ENCODE measurements at places on chromosomes 1 and 21.

GRCh38 chr1:210360852-210361477 is 32.3 kb downstream of the HHAT start:
- no peak for DNase-seq

DNA sequence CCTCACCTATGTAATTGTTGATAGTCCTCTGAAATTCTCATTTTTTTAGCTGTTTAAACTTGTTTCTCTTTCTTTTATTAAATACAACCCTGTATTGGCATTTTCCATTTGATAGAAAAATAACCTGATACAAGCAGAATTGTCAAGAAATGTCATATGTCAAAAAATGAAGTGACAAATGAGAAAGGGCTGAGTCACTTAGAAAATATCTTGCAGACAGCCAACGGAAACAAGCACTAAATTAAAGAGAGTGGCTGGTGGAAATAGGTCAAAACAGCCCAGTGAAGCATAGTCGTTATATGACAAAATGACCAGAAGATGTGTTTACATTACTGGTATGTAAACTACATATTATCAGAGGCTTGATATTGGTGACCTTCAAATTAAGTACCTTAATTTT is 484.4 kb downstream of the PLA2G4A start:
- DNase-seq: no peak

DNA sequence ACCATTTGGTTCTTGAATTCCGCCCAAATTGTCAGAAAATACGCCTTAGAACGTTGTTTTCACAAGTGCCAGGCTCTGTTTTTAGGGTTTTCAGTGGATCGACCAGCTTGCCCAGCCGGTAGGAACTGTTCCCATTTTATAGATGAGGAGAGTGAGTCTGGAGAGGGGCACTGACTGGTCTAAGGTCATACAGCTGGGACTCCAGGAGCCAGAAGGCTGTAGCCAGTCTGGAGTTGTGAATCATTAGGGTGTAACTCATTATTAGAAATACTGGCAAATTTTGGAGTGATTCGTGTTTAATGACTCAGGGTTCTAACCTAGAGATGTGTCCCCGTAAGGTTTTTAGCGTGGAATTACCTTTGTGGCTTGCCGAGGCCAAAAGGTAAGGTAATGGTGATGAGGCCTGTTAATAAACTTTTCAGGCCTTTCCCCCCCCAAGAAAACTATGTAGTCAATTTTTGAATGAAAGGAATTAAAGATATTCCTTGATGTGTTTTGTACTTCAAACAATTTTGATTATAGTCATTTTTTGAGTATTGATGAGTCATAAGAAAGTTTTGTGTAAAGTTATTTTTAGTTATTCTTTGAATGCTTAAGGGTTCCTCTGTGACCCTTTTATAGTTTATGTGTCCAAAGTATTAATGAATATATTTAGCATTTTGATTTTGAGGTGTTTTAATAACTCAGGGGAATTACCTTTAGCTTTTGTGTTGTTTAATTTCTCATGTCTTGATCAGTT is 2.1 kb downstream of the DYRK1A start:
- DNase-seq: no peak

GRCh38 chr1:121458291-121459048 is 273.7 kb downstream of the SRGAP2C start:
- DNase-seq: no peak

DNA sequence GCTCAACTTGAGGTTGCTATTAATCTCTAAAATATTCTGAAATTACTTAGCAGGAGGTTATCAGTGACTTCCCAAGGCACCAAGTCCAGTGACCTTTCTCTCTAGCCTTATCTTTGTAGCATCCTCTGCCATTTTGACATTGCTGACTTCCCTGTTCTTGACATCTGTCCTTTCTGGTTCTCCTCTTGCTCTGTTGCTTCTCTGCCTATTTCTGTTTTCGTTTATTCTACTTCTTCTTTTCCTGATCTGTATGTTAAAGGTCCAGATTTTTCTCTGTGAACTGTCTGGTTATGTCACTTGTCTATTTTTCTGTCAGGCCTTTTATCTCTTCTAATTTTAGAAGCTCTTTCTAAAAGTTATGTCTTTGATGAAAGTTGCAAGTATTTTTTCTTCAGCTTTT is 178.8 kb downstream of the VPS13D start:
- no peak for DNase-seq

GRCh38 chr1:195960580-195960979 is 647.7 kb downstream of the KCNT2 start:
- DNase-seq: no peak

All from left cardiac atrium (tissue), 4 donors.